ENCODE measurements at places on chromosomes 5 and 9.

- no peak for DNase-seq
Measured at GRCh38 chr9:95741631-95742030, 133.9 kb upstream of the ERCC6L2 start.

GRCh38 chr9:114047717-114048116, 30.4 kb downstream of the AMBP start:
- DNase-seq = no peak

- no peak for DNase-seq
Measured at GRCh38 chr5:172846249-172846648, 12.2 kb downstream of the ERGIC1 start.

DNA sequence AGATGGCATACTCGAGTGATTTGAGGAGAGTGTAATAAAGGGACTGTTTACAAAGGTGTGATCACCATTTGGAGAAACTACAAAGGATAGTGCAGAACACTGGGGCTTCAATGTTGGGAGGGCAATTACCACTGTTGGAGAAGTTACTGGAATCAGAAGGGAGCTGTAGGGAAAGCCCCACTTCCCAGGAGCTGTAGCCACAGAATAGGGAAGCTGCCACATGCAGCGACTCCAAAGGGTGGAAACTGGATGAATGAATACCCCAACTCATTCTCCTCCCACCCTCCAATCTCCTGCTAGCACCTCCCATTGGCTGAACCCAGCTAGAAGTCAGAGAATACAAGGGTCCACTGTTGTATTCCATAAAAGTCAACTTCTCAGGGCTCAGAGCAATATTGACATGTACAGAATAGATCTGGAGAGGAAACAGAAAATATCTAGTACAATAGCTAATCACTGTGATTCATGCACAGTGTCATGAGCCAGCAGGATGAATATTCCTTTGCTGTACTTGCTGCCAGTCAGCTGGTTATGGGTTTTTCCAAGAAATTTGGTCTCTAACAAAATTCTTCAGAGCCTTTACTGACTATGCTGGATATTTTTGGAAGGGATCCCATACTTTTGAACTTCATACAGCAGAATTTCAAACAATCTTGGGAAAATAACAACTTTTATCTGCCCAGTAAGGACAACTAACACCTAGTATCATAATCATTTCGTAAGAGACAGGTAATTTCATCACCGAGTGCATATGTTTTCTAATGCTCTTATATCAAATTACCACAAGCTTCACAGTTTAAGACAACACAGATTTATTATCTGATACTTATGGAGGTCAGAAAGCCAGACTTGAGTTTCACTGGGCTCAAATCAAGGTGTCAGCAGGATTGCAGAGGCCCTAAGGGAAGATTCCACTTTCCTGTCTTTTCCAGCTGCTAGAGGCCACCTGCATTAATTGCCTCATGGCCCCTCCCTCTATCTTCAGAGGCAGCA, 39.6 kb downstream of the PDCD1LG2 start:
- no peak for DNase-seq

DNA sequence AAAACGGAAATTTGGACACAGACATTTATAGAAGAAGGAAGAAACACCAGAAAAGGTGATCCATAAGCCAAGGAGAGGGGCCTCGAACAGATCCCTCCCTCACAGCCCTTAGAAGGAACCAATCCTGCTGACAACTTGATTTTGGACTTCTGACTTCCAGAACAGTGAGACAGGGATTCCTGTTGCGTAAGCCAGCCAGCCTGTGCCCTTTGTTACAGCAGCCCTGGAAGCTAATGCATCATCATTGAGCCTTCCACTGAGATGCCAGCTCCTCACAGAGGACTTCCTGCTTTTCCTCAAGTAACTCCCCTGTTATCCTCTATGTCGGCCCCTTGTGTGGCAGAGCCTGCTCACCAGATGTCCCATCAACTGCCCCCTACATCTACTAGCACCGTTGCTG, 94.1 kb downstream of the JMY start:
- no peak for DNase-seq

Data from RCC 7860 (cell line).